ENCODE measurements at places on chromosomes 7 and 10. TPM values are rescaled to one million over a fixed set of nuclear protein-coding genes. Genes with fewer than 3 reads are reported as not detected.

The MACC1 gene
- 0.29 TPM for total RNA-seq

The C10orf95 gene
- not detected for total RNA-seq

The CHST15 gene
- total RNA-seq: 2.4 TPM

The AGMO gene
- total RNA-seq: 1.2 TPM

The GRID1 gene
- total RNA-seq: 8.0 TPM

The UNC5B gene
- 22.6 TPM for total RNA-seq

The INTS15 gene
- 36.9 TPM for total RNA-seq

The TACR2 gene
- total RNA-seq: not detected

The NACAD gene
- 125 TPM for total RNA-seq

DNA sequence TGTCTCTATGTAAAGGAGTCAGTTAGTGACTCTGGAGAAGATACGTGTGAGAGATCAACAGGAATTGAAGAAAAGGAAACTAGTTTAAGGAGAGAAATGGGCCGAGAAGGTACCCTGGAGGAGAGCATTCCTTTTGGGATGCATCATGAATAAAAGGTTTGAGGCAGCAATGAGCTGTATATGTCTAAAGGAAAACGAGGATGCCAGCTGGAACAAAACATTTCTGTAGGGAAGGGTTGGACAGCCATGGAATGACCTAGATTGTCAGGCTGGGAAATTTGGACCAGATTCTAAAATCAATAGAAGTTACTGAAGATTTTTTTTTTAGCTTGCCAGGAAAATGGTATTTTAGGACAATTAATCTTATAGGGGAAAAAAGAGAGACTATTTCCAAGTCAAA is 17.2 kb upstream of the MPP7 start:
- no peak for DNase-seq

GRCh38 chr7:71329030-71329660 is 197.2 kb downstream of the GALNT17 start:
- no peak for DNase-seq

GRCh38 chr7:43232366-43232765 is 119.9 kb downstream of the HECW1 start:
- DNase-seq: no peak

GRCh38 chr7:139811066-139811465 is 18.0 kb upstream of the TBXAS1 start:
- DNase-seq: no peak

DNA sequence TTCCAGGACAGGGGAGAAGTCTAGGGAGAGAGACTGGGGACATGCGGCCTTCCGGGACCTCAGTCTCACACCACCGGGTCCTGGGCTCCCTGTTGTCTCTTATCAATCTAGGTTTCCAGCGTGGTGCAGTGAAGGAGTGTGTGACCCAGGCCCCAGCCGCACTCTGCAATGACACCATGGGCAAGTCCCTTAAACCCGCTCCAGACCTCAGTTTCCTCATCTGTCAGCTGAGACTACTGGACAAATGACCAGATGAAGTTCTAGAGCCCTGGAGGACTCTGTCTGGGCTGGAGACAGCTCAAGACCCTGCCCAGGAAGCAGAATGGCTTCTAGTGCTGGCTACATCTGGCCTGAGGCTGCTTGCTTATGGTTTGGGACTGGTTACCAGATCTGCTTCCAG is 20.1 kb upstream of the EIF5AL1 start:
- no peak for DNase-seq

DNA sequence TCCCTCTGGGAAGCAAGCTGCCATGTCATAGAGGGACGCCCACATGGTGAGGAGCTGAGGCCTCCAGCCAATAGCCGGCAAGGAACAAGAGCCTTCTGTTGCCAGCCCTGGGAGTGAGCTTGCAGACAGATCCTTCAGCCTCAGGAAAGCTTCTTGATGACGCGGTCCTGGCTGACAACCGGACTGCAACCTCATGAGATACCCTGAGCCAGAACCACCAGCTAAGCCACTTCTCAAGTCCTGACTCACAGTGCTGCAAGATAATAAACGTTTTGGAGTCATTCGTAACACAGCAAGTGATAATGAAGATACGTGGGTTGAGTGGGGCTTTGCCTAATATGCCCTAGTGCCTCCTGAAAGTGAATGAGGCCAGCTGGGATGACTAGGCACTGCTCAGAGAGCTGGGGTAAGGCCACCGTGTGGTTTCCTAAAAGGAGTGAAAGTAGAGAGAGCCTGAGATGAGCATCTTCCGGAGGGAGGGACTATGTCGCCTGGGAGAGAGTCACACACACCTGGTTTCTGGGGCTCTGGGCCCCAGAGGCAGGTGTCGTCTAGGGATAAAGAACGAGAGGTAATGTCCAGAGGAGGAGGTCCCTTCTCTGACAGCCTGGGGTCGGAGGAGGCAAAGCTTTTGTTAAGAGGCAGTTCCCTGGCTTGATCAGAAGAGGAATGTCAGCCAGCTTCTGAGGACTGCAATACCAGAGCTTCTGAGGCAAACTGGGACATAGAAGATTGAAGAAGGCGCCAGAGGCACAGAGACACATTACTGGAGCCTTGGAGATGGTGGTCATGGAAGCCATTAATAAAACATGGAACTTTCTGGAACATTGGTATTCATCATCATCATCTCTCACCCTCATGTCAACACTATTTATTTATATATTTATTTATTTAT is 53.6 kb downstream of the PYROXD2 start:
- DNase-seq: no peak

DNA sequence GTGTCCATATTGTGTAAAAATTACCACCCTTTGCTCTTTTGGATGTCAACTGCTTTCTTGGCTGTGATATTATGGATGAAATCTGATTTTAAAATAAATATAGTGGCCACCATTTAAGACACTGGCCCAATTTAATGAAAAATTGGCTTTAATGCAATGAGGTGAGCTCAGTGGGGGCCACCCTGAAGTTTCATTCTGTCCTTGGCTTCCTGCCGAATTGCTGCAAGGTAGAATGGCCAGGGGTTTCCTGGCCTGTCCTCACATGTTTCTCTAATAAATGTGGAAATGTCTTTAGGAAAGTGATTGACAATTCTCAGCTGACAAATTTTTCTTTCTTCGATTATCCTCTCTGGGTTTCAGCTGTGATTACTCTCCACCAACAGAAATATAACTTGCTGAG is 36.0 kb downstream of the DYNC1I1 start:
- DNase-seq: no peak

DNA sequence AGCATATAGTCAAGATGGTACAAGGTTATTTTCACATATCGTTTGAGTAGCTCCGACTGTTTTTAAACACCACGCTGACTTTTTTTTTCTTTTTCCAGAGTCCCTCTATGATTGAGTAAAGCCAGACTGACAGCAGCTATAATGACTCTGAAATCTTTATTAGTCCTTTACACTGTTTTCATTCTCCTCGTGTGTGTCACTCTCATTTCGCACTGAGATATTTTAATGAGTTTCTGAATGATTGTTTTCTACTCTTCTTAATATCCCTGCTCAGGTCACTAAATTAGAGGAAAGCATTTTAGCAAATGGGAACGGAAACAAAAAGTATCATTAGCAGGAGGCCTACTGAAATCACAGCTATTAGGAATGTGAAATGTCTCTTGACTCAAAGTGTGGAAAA is 162.3 kb upstream of the MTPN start:
- no peak for DNase-seq

GRCh38 chr7:77360104-77360503 is 56.0 kb downstream of the GSAP start:
- DNase-seq: no peak

- DNase-seq: peak; percentile 56
These were observed 117.3 kb downstream of the SVIL start for GRCh38 chr10:29517352-29517923.

- no peak for DNase-seq
These were observed 7.7 kb downstream of the DDX56 start for GRCh38 chr7:44565795-44566559.

DNA sequence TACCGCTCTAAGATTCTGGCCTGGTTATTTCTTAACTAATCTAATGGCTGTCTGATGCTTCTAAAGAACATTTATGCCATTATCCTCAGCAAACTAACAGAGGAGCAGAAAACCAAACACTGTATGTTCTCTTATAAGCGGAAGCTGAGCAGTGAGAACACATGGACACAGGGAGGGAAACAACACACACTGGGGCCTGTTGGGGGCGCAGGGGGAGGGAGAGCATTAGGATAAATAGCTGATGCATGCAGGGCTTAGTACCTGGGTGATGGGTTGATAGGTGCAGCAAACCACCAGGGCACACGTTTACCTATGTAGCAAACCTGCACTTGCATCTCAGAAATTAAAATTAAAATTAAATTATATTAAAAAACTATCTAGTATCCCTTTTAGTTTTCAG is 853.5 kb downstream of the GATA3 start:
- peak; percentile 25 for DNase-seq

DNA sequence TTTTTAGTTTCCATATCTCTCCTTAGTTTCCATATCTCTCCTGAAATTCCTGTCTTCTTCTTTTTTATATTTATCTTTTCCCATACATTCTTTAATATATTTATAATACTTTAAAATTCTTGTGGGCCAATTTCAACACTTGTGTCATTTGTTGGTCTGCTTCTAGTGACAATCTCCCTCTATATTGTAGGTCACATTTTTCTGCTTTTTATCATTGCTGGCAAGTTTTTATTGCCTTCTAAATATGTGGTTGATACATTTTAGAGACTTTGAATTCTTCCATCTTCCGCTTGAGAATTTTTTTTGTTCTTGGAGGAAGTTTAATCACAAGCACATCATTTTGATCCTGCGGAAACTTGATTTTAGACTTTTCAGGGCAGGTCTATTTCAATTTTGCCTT is 26.0 kb upstream of the OPN4 start:
- DNase-seq: no peak

DNA sequence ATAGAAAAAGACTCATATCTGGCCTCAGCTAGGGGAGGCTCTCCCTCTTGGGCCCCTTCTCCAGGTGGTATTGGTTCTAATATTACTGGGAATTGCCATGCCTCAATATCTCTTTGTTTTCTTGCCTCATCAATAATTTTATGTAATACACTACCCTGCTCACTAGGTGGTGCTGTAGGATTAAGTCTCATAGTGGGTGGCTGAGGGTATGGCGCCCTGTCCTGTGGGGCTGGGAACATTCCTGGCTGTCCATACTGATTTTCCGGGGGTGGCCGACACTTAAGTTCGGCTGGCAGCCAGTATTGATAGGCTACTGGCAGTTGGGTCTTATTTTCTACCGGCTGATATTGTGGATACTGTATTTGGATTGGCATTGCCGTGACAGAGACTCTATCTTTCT is 9.0 kb upstream of the TAS2R3 start:
- DNase-seq: no peak

- no peak for DNase-seq
These were observed 95.1 kb downstream of the DKK1 start for GRCh38 chr10:52409195-52409594.

- no peak for DNase-seq
These were observed 763.4 kb downstream of the KCNMA1 start for GRCh38 chr10:76874176-76874575.

DNA sequence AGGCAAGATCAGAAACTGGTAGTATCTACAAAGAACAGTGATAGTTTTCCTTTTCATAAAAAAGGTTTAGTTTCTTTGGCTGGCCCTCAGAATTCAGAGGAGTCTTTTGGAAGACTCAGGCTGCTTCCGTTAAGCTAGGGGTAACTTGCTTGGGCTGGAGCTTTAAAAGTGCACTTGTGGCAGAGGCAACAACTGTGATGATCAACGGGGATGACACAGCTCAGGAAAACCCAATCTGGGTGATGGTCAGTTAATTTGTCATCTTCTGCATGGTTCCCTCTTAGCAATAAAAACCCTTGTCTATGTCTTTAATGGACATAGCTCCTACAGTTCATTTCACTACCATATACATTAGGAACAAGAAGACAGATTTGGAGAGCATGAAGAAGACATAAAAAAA is 46.7 kb downstream of the SGMS1 start:
- DNase-seq: no peak

GRCh38 chr7:964401-965231 is 10.1 kb upstream of the ADAP1 start:
- peak; percentile 20 for DNase-seq

DNA sequence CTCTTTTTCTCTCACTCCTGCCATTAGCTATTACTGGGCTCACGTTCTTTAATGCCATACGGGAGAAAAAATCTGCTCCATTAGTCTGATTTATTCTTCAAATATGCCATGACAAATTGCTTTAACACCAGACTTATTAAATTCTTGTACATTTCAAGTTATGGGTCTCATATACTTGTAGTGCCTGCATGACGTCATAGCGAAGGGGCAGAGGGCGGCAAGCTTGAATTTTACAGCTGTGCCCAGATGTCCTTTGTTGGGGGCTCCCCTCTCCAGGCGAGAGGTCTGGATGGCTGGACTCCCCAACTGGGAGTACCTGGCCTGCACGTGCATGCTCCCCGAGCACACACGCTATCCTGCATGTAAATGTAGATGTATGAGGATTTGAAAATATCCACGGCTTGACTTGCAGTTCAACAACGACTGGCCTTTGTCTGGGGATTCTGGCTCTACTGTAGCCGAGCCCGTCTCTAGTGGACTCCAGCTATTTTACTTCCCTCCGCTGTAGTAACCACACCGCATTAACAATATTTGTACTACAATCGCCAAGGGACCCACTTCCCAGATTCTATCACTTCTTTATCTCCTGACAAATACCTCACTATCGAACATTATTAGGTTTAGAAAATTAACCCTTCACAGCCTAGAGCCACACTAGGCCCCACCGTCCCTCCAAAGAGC is 79.5 kb downstream of the EBF3 start:
- DNase-seq: no peak

DNA sequence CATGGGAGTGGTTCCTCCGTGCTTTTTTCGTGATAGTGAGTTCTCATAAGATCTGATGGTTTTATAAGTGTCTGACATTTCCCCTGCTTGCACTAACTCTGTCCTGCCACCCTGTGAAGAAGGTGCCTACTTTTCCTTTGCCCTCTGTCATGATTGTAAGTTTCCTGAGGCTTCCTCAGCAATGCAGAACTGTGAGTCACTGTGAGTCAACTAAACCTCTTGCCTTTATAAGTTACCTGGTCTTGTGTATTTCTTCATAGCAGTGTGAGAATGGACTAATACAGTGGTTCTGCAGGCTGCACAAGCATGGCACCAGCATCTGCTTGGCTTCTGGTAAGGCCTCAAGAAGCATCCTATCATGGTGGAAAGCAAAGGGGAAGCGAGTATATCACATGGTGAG is 1144.6 kb downstream of the SORCS3 start:
- DNase-seq: no peak

DNA sequence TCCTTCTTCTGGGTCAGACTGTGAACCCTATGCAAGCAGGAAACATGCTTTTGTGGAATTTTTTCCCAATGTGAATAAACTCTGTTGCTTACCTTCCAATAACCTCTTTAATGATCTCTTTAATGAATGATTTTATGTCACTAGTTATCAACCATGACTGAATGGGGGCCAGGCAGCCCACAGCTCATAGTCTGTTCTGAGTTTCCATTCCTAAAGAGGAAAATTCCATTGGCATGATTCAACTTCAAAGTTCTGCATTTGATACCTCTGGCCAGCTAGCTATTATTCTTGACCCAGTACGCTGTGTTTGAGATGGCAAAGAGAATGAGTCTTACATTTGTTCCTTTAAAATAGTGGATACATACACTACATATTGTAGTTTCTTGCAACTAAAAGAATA is 867.8 kb upstream of the CELF2 start:
- no peak for DNase-seq

Data from glutamatergic neuron (in vitro differentiated cells).